ENCODE measurements at places on chromosomes 11 and 22.

GRCh38 chr22:26281941-26282340, 112.7 kb downstream of the SEZ6L start:
- H3K27me3 ChIP-seq: no peaks in the 10 kb centered on the region
- H3K4me1 ChIP-seq: no peaks in the 10 kb centered on the region
- H3K36me3 ChIP-seq: no peaks in the 10 kb centered on the region
- no peak overlapping the region for H3K27ac ChIP-seq

DNA sequence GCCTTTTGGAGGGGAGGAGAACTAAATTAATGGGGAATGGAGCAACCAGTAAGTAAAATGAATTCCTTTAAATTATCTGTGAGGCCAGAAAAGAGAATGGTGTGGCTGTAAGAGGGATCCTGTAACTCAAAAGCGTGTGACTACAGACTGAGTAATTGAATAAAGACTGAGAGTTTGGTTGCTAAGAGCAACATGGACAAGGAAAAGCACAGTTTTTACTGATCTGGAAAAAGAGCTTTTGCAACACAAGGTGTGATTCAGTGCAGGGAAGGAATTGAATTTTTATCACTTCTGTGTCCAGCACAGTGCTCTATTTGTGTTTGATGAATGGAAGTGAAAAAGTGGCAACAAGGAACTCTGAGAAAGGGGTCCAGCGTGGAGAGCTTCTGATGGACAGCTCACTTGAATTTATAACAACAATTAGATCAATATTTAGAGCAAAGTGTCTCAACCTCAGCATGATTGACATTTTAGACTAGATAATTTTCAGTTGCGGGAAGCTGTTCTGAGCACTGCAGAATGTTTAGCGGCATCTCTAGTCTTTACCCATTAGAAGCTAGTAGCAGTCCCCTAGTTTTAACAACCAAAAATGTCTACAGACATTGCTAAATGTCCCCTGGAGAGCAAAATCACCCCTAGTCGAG, 202.8 kb upstream of the BDNF start:
- H3K27ac ChIP-seq: no peak overlapping the region
- H3K36me3 ChIP-seq: no peaks in the 10 kb centered on the region
- no peak overlapping the region for H3K4me3 ChIP-seq
- DNase-seq: no peak
- no peaks in the 10 kb centered on the region for H3K27me3 ChIP-seq

- DNase-seq: no peak
- H3K4me3 ChIP-seq: no peak overlapping the region
- H3K4me1 ChIP-seq: peaks cover 3% of the 10 kb centered on the region
- H3K27me3 ChIP-seq: no peaks in the 10 kb centered on the region
- H3K36me3 ChIP-seq: no peaks in the 10 kb centered on the region
- no peak overlapping the region for H3K27ac ChIP-seq
Measured at GRCh38 chr11:11036185-11036847, 178.5 kb upstream of the ZBED5 start.

DNA sequence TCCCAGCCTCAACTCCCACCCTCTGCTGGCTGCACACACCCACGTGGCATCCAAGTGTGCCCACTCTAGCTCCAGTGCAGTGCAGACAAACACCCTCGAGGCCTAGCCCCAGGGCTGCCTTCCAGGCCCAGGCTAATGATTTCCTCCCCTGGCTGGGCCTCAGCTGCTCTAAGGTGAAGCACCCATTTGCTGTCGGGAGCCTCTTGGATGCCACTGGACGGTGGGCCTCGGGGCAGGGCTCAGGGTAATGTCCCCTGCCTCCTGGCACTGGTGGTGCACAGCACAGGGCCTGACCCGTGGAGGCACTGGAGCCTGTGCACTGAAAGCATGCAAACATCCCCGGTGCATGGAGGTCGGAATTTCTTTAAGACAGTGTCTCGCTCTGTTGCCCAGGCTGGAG, 635.2 kb downstream of the TBC1D22A start:
- no peak overlapping the region for H3K27ac ChIP-seq
- no peaks in the 10 kb centered on the region for H3K4me1 ChIP-seq
- DNase-seq: no peak
- no peak overlapping the region for H3K4me3 ChIP-seq
- H3K36me3 ChIP-seq: no peaks in the 10 kb centered on the region

DNA sequence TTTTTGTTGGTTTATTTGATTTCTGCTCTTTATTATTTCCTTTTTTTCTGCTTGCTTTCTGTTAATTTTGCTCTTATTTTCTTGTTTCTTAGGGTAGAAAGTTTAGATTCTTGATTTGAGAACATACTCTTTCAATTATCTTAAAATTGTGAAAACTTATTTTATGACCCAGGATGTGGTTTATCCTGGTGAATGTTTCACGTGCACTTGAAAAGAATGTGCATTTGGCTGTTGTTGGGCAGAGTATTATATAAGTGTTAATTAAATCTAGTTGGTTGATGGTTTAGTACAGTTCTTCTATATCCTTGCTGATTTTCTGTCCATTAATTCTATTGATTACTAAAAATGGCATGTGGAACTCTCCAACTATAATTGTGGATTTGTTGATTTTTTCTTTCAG, 66.9 kb upstream of the NARS2 start:
- H3K36me3 ChIP-seq: no peaks in the 10 kb centered on the region
- no peak overlapping the region for H3K27ac ChIP-seq
- no peak overlapping the region for H3K4me3 ChIP-seq
- DNase-seq: no peak

GRCh38 chr22:24997023-24997422, 44.5 kb downstream of the KIAA1671 start:
- H3K4me1 ChIP-seq: peaks cover 17% of the 10 kb centered on the region
- H3K27me3 ChIP-seq: no peaks in the 10 kb centered on the region
- no peak for DNase-seq
- H3K36me3 ChIP-seq: no peaks in the 10 kb centered on the region

DNA sequence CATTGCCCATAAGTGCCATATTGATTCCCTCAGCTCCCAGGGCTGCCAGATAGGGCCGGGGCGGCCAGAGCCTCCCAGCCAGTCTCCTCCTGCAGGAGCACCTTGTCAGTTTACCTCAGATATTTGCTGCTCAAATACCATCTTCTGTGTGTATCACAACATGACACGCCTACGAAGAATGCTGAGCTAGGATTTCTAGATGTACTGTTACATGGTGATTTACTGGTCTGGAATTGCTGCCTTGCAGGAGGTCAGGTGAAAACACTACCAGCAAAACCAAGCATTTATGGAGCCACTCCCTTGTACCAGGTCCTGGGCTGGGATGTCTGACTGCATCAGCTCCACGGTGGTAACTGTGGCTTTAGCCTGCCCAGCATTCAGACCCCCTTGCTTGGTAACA, 11.8 kb downstream of the MICAL3 start:
- no peak overlapping the region for H3K27ac ChIP-seq
- no peaks in the 10 kb centered on the region for H3K36me3 ChIP-seq
- H3K4me1 ChIP-seq: no peaks in the 10 kb centered on the region
- H3K27me3 ChIP-seq: no peaks in the 10 kb centered on the region

DNA sequence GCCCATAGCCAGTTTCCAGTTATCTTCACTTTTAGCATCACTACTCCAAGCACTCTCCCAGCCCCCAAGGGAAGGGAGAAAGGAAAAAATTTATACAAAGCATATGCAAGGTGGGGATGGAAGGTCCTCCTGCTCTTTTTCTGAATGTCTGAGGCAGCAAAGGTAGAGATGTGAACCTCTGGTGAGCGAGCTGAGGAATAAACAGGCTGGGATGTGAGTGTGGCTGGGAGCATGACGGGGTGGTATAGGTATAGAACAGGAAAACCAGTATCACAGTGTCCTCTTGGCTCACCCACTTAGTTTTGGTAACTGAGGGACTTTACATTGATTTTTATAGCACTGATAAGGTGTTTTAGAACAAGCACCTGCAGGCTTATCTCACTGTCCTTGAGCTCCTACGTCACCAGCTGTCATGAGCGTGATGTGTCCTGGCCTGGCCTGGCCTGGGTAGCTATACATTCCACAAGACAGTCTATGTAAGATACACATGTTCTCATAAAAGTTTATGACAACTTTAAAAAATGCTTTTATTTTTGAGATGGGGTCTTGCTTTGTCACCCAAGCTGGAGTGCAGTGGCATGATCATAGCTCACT, 10.3 kb upstream of the POLD3 start:
- no peak overlapping the region for H3K27ac ChIP-seq
- H3K27me3 ChIP-seq: no peaks in the 10 kb centered on the region
- no peaks in the 10 kb centered on the region for H3K4me1 ChIP-seq
- H3K36me3 ChIP-seq: no peaks in the 10 kb centered on the region
- DNase-seq: no peak

- H3K4me1 ChIP-seq: peaks cover 18% of the 10 kb centered on the region
- H3K36me3 ChIP-seq: no peaks in the 10 kb centered on the region
- no peaks in the 10 kb centered on the region for H3K27me3 ChIP-seq
- H3K27ac ChIP-seq: no peak overlapping the region
Measured at GRCh38 chr11:2098691-2099515, 40.3 kb downstream of the IGF2 start.

DNA sequence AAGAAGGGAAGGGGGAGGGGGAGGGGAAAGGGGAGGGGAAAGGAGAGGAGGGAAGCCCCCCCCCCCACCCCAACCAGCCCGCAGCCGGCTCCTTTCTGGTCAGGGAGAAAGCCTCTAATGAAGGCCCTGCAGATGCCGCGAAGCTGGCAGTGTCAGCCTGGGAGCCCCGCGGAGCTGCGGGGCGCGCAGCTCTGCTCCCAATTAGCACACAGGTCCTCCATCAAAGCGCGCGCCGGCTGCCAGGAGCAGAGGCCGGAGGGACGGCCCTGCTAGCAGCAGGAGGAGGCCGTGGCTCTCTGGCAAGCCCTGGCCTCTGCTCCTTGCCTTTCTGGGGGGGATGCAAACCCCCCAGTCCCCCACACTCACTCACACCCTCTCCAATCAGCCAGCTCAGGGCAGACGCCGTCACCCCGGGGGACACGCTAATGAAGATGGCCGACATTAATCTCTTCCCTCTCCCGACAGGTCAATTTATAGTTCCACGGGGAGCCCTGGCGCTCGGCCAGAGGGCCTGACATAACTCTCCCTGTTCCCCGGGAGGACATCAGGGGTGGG, 70.5 kb upstream of the TCF20 start:
- H3K36me3 ChIP-seq: no peaks in the 10 kb centered on the region
- no peaks in the 10 kb centered on the region for H3K4me1 ChIP-seq
- peak overlapping the region; percentile 49 for H3K4me3 ChIP-seq
- H3K27me3 ChIP-seq: no peaks in the 10 kb centered on the region

DNA sequence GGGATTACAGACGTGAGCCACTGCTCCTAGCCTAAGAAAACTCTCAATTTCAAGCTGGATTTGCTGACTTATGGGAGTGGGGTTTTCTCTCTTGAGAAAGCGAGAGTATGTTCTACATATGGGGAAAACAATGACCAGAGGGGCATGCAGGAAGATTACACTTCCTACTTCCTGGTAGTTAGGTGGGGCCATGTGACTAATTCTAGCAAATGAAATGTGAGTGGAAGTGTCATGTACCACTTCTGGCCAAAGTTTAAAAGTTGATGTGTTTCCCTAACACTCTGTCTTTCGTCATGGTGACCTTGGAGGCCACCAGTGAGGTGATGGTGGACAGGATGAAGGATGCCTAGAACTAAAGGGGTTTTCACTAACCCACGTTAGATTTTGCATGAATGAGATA, 50.5 kb downstream of the PARVG start:
- DNase-seq: no peak
- H3K27me3 ChIP-seq: no peaks in the 10 kb centered on the region
- H3K4me3 ChIP-seq: no peak overlapping the region
- no peaks in the 10 kb centered on the region for H3K36me3 ChIP-seq
- H3K27ac ChIP-seq: no peak overlapping the region

- no peak overlapping the region for H3K27ac ChIP-seq
- no peaks in the 10 kb centered on the region for H3K4me1 ChIP-seq
- no peaks in the 10 kb centered on the region for H3K36me3 ChIP-seq
Measured at GRCh38 chr11:78889698-78890097, 315.0 kb upstream of the NARS2 start.

GRCh38 chr22:47296405-47297260, 534.2 kb downstream of the TBC1D22A start:
- H3K4me1 ChIP-seq: no peaks in the 10 kb centered on the region
- H3K27me3 ChIP-seq: no peaks in the 10 kb centered on the region
- H3K27ac ChIP-seq: no peak overlapping the region
- no peaks in the 10 kb centered on the region for H3K36me3 ChIP-seq

- H3K4me1 ChIP-seq: peaks cover 7% of the 10 kb centered on the region
- no peak for DNase-seq
- H3K27me3 ChIP-seq: no peaks in the 10 kb centered on the region
- peaks cover 7% of the 10 kb centered on the region for H3K36me3 ChIP-seq
- H3K27ac ChIP-seq: no peak overlapping the region
Measured at GRCh38 chr11:16818284-16818683, 79.8 kb downstream of the C11orf58 start.

DNA sequence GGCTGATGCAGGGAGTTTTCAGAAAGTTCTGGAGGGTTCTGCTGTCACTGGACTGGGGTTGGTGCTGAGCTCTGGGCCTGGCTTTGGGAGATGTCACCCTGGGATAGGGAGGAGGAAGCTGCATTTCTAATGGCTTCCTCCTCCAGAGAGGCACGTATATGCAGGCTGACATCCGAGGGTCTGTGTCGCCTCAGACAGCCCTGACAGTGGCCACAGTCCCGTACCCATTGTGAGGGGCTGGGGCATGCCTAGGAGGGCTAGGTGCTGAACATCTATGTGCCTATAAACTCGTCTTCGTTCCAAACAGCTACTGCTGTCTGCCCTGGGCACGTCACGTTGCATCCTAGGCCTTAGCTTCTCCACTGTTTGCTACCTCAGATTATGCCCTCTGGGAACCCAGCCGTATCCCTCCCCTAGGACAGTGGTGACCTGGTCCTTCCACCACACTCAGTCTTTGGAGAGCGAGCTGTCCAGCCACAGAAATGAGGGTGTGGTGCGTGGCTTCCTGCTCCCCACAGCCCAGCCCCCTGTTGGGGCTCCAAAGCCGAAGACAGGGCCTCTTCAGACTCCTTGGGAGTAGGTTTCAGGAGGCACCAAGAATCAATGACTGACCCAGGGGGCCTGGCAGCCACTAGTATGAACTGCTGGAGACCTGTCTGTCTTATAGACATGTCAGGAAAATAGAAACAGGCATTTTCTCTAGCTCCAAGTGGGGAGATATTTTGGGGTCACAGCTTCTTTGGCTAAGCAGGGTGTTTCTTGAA, 26.4 kb downstream of the ADAMTS15 start:
- no peaks in the 10 kb centered on the region for H3K27me3 ChIP-seq
- no peaks in the 10 kb centered on the region for H3K36me3 ChIP-seq
- H3K4me1 ChIP-seq: no peaks in the 10 kb centered on the region
- DNase-seq: peak; percentile 38

DNA sequence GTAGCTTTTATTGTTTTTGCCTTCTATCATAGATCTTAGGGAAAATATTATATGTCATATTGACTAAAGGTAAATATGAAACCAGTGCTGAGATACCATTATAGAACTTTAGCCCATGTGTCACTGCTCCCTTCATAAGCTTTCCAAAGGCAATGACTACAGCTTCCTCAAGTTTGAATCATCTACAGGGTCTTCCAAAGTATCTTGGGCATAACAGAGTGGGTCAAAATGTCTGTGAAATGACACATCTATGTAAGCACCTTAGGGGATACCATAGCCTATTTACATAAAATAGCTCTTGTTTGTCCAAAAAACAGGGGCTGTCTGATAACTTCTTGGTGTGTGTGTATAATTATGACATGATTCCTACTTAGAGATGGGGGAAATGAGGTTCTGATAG, 52.5 kb downstream of the RELT start:
- no peaks in the 10 kb centered on the region for H3K27me3 ChIP-seq
- no peak overlapping the region for H3K27ac ChIP-seq
- no peaks in the 10 kb centered on the region for H3K36me3 ChIP-seq
- no peak overlapping the region for H3K4me3 ChIP-seq
- no peaks in the 10 kb centered on the region for H3K4me1 ChIP-seq
- DNase-seq: no peak

- H3K27me3 ChIP-seq: peaks cover 27% of the 10 kb centered on the region
- DNase-seq: peak; percentile 54
- H3K4me3 ChIP-seq: peak overlapping the region; percentile 14
- no peaks in the 10 kb centered on the region for H3K36me3 ChIP-seq
- H3K4me1 ChIP-seq: peaks cover 2% of the 10 kb centered on the region
- no peak overlapping the region for H3K27ac ChIP-seq
Measured at GRCh38 chr11:43546561-43547429, 133.7 kb upstream of the HSD17B12 start.
